ENCODE measurements at places on chromosomes 7 and 10.

DNA sequence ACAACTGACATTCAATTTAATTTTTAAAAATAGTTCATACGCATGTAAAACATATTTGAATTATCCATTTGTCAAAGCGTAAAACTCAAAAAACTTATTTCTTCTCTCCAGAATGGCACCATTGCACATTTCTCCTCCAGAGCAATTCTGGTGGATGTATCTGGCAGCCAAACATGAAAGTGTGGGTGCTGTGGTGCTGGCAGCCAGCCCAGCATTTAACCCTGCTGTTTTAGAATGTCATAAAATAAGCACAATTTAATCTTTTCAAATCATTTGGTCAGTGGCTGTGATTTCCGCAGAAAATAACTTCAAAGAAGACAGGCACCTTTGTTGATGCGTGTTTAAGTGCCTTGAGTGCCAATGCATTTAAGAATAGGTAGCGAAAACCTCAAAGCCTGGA lies 302.7 kb upstream of the MEOX2 start:
- no peak for DNase-seq

GRCh38 chr7:80459776-80460510 lies 51.9 kb downstream of the GNAT3 start:
- no peak for DNase-seq

DNA sequence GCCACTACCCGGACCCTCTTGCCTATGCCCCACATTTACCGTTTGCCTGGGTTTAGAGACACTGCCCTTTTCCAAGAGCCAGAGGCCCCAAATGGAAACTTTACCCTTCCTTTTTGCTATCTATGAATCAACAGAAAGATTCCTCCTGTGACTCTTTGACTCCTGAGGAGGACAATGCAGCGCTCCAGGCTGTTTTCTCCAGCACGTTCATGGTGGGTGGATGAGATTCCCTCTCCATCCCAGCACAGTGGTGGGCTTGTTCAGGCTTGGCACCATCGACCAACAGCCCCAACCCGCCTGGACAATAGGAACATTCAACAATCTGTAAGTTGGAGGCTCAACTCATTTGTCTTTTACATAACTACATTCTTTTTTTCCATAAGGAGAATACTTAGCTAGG lies 55.9 kb downstream of the DLD start:
- DNase-seq: no peak

DNA sequence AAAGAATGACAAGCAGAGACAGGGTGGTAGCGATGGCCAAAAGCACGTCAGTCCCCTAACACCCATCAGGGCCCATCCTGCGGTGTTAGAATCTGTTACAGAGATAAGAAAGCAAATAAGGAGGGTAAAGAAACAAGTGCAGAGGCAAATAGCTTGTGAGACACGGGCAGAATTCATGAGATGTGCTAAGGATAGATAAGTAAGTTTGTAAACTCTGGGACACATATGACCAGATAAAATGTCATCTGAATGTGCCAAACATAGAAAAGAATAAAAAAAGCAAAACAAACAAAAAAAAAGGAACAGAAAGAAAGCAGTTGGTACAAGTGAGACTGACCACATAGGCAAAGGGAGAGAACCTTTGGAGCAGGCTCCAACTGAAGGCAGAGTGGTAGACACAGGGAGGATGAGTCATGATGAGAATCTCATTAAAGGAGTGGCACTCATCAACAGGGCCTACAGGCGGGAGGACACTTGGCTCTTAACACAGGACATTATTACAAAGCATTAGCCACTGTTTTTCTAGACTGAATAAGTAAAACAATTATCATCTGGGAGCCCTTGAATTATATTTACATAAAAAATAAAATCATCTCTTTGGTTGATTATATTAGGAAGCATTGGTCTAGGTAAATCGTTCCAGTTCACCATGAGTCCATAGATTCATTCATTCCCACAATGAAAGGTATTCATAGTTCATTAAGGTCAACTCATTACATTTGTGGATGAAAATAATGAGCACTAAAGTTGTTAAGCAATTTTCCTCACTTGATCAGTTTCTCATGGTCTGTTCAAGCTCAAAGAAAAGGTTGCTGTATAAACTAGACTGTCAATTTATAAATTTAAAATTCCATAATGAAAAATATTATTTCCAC lies 21.5 kb upstream of the EPHB6 start:
- DNase-seq: no peak

DNA sequence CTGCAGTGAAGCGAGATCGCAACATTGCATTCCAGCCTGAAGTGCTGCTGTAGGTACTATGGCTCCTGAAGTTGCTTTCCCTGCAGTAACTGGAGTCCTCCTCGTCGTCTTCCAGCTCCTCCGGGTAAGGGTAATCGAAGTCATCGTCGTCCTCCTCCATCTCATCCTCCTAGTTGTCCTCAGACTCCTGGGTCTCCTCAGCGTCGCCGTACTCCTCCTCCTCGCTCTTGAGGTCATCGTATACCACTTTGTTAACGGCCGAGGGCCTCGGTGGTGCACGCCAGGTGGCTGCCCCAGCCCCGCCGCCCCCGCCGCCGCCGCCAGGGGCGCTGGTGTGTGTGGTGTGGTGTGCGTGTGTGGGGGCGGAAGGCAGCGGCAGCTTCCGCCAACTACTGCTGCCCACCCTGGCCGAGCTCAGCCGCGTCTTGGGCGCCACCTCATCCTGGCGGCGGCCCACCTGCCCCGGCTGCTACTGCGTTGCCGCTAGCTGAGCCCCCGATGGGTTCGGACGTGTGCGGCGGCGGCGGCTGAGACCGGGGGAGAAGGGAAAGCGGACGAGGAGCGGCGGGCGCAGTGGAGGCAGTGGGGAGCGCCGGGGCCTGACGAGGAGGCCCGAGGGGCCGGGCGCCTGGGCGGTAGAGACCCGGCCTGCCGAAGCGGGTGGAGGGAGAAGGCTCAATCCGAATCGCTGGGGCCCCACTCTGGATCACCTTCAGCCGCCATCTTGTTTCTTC lies 11.8 kb upstream of the ACBD5 start:
- DNase-seq: peak; percentile 80

DNA sequence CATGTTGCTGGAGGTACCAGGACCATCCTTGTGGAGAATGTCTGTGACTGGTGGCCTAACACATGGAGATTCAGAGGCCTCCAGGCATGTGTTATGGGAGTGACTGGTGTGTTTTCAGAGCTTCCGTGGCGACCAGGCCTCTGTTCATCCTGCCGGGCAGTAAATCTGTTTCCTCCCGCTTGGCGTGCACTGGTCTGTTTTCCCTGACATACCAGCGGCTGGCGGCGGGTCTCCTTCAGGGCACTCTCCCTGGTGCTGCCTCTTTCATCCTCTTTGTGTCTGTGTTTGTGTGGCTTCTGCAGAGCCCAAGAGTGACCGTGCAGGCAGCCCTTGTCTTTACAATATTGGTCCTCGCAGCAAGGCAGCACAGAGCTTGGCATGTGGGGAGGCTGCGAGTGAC lies 385.1 kb upstream of the MKI67 start:
- no peak for DNase-seq

DNA sequence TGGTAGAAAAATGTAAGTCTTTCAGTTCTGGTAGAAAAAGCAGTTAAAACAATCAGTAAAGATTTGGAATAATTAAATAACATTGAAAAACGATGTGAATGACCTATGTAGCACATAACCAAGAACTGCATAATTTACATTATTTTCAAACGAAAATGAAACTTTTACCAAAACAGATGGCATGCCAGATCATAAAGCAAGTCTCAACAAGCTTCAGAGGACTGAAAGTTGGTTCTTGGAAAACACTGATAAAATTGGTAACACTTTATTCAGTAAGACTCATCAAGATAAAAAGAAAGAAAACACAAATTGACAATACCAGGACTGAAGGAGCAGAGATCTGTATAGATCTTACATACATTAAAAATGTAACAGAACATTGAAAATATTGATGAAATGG lies 92.8 kb downstream of the VIPR2 start:
- no peak for DNase-seq

DNA sequence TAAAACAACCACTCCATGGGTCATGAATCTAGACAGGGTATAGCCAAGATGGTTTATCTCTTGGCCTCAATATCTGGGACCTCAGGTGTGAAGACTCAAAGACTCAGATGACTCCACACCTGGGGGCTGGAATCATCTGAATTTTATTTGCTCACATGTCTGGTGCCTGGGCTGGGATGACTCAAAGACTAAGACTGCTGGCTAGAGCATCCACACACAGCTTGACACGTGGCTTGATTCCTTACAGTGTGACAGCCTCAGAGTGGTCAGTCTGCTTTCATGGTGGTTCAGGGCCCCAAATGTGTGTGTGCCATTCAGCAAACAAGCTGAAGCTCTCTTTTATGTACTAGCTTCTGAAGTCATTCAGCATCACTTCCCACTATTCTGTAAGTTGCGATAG lies 333.7 kb downstream of the RNLS start:
- DNase-seq: no peak

DNA sequence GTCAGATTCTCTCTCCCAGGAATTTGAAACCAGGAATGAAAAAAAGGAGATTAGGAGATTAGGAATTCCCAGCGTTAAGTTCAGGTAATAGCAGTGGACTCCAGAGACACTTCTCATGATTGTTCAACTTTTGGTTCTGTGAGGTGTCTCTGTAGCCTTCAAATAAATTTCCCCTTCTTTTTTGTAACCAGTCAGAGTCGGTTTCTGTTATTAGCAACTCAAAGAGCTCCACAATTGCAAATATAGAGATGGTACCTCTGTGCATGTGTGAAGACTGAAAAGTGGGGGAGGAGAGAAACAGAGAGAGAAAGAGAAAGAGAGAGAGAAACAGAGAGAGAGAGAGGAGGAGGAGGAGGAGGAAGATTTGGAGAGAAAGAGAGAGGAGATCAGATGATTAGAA lies 112.8 kb upstream of the STEAP1B start:
- DNase-seq: no peak

- peak; percentile 50 for DNase-seq
These were observed 228.2 kb downstream of the PTEN start for GRCh38 chr10:88091490-88092061.

DNA sequence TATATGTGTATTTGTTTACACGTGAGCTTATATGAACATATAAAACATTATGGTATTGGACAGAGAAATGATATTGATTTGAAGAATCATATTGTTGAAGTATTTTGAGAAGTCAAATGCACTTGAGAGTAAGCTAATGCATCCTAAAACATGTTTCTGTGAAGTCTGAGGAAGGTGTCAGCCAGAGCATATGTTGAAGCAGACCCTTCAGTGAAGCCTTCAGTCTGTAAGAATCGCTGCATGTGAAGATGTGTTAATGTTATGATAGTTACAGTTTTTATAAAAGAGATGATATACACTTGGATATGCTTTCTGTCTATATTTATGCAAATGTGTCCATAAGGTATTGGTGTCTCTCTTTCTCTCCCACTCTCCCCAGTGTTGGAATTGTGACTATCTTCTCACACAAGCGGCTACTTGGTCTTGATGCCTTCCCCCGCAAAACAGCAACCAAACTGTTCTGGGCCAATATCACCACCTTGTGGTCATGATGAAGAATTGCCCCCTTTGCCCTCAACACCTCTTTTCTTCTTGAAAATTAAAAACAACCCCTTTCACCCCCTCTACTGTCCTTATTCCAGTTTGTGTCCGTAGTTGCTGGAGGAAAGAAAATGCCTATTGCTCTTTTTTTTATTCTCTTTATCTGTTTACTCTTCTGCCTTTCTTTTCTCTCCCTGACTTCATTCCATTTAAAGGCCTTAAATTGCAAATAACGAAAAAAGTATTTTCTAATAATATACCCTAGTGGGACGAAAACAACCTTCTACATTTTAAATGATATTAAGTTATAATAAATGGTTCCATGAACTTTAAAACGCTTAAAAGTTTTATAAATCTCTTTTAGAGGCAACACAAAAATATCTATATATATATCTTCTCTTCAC lies 64.9 kb downstream of the IKZF1 start:
- no peak for DNase-seq

DNA sequence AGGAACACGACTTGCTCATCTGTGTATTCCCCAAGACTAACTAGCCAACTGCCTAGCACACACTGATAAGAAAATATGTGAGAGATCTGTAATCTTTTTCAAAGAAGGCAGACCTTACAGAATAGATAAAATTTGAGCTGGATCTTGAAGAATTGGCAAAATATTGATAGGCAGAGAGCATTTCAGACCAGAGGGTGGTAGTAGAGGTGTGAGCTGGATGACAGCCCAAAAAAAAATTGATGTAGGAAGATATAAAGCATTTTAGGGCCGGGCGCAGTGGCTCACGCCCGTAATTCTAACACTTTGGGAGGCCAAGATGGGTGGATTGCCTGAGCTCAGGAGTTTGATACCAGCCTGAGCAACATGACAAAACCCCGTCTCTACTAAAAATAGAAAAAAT lies 1.2 kb upstream of the ZNF746 start:
- no peak for DNase-seq

DNA sequence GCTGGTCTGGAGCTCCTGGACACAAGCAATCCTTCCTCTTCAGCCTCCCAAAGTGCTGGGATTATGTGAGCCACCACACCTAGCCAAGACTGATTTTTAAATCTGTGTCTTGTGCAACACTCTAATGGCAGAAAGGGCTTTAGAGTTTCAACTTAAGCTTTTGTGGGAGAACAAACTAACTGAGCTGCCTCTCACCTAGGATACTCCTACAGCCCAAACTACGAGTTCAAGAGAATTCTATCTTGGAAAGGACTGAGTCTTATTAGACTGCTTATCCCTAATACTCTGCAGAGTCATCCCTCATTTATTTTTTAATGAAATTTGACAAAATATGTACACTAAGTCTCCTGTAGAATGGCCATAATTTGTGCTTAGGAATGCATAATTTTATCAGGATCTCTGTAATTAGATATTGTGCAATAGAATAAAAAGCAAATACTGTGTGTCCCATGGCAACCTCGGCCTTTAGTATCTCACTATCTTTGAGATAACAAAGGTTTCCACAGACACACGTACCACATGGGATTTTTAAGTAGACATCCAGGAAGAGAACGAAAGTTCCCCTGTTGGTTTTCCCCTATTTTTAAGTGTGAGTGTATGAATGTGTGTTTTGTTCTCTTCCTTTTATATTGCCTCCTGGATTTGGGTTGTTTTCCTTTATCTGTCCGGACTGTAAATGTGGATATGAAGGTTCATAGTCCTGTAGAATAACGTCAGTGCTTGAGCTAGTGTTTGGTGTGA lies 199.4 kb upstream of the TCF7L2 start:
- no peak for DNase-seq

DNA sequence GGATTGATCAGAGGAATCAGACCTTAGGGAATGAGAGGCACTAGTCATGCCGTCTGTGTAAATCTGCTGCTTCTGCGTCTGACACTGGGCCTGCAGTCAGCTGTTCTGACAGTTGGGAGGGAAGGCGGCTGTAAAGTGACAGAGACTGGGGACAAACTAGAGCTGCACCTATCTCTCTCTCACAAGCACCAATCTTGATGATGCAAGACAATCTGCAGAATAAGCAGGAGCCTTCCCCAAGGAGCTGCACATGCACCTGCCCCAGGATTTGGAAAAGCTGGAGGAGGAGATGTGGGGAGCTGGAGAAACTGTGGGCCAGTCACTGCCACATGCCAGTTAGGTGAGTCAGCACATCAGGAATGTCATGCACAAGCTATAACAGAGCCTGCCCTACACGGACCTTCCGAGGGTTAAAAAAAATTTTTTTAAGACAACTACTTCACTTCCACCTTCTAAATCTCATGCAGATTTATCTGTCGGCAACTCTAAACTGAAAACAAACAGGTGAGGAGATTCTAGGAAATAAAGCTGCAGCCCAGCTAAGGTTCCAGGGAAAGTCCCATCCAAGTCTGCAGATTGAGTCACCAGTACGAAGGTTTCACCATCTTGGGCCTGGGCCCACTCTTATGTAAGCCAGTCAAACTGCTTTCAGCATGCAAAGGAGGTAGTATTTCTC lies 39.2 kb downstream of the ENO4 start:
- DNase-seq: no peak

GRCh38 chr7:12386313-12386740 lies 17.3 kb downstream of the VWDE start:
- no peak for DNase-seq

Measured in activated CD8-positive, alpha-beta memory T cell treated with anti-CD3 and anti-CD28 coated beads for 48 hours (primary cell).